ENCODE measurements at places on chromosomes 12 and 14.

- no peak for DNase-seq
Observed at GRCh38 chr14:69760810-69761209, 6.1 kb upstream of the SRSF5 start.

DNA sequence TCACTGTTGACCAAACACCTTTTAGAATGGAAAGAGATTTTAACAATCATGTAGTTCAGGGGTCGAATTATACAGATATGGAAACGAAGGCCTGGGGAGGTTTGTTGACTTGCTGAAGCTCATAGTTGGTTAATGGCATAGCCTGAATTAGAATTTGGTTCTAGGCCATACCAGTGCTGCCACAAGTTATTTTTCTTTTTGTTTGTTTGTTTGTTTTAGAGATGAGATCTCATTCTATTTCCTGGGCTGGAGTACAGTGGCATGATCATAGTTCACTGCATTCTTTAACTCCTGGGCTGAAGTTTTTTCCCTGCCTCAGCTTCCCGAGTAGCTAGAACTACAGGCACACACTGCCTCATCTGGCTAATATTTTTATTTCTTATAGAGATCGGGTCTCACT, 25.4 kb upstream of the ALG10B start:
- DNase-seq = no peak

GRCh38 chr12:64255249-64255648, 33.2 kb upstream of the KICS2 start:
- DNase-seq = no peak

GRCh38 chr14:76007852-76008251, 22.3 kb downstream of the IFT43 start:
- no peak for DNase-seq

DNA sequence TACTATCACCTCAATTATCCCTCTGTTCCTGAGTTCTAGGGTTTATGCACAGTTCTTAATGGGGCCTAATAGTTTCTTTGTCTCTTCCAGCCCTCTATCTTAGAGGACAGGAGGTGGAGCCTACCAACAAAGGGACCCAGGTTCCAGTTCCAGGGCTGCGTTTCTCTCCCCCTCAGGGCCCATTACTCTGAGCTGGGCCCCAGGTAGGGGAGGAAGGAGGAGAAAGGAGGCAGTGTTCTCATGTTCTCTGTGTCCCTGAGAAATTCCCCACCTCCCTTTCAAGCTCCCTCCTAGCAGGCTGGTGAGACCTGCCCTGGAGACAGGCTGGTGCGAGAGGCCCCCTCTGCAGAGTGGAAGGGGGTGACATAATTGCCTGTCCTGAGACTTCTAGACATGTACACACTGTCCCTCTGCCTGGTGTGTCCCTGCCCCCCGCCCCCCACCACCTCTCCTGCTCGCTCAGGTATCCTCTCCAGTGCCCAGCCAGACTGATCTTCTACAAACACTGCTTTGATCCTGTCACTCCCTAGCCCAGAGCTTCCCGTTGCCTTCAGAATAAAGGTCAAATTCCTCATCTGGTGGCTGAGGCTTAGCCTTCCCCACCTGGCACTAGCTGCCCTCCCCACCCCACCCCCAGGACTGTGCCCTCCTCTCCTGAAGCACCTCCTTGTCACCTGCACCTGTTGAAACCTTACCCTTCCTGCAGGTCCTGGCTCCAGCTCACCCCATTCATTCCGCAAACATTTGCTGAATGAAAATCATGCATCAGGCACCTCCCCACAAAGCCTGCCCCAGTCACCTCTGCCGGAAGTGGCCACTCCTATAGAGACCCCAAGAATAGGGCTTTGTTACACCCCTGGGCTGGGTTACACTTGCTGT, 21.1 kb upstream of the KRT8 start:
- DNase-seq = no peak

GRCh38 chr14:79586989-79587598, 624.2 kb downstream of the DIO2 start:
- DNase-seq = no peak

DNA sequence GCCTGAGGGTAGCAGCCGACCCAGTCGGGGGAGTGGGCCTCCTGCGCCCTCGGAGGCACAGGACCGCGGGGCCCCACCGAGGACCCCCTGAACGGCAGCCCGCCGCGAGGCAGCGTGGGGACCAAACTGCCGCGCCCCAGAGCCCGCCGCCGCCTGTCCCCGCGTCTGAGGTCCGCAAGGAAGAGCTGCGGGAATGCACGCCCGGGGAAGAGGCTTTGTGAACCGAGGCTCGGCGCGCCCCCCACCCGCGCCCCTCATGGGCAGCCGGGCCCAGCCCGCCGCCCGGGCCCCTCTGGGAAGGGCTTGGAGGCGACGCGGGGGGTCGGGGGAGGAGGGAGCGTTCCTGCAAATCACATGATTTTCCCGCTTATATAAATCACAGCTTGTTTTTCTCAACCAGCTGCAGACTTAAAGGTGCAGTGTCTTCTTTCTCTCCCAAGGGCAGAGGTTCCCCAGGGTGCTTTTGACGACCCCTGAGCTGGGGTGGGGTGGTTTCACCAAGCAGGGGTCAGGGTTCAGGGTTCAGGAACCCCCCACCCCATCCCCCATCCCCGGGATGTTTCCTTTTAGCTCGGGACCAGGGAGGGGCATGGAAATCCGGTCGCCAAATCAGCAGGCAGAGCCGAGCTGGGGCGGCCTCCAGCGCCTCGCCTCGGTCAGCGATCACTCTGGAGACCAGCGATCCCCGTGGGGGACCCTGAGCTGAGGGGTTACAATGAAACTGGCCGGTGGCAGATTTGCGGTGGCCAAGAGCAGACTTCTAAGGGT, 44.7 kb upstream of the ATP23 start:
- DNase-seq = no peak
